ENCODE measurements at places on chromosomes 16 and 17.

DNA sequence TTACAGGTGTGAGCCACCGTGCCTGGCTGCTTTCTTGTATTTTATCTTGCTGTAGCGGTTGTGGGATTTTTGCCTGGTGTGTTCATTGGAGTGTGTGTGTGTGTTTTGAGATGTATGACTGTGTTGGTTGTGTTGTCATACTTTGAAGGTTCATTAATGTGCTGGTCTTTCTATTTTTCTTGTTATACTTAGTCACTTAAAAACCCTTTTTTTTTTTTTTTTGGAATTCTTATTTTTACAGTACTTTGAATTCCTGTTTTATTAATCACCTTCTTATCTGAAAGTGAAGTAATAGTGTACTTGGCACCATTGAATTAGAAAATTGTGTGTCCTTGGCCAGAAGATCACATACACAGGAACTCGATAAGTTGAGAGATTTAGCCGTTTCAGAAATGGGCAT lies 30.2 kb downstream of the TENT4B start:
- DNase-seq, result no peak

DNA sequence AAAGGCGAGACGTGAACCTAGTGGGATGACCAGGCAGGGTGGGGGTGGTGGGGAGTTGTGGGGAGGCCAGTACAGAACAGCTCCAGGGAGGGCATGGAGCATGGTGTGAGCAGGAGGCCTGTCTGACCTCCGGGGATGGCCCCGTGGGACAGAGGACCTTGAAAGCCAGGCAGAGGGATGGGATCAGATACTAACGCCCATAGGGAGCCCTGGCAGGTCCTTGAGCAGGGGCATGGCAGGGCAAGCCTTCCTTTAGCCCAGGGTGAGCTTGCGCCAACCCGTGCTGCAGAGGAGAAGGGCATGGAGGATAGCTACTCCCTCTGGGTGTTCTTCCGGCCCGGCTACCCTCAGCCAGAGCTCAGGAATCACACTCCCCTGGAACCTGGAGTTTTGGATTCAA lies 35.3 kb downstream of the TMEM235 start:
- DNase-seq, result no peak

GRCh38 chr16:51755039-51755501 lies 604.0 kb upstream of the SALL1 start:
- no peak for DNase-seq

- no peak for DNase-seq
Observed at GRCh38 chr17:69540356-69540755, 125.9 kb downstream of the MAP2K6 start.

DNA sequence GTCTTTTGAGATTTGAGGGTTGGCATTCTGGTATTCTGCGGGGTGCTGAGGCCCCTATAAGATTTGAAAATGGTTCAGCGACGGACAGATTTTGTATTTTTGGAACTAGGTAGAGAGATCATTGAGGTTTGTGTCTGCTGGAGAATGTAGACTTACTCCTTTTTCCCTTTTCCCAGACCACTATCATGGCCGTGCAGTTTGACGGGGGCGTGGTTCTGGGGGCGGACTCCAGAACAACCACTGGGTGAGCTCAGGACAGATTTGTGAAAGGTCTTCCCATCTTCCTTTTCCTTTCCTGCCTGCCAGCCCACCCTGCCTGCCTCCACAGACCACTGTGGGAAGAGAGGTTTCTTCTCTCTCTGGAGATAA lies 572 bp downstream of the PSMB6 start:
- DNase-seq, result no peak

DNA sequence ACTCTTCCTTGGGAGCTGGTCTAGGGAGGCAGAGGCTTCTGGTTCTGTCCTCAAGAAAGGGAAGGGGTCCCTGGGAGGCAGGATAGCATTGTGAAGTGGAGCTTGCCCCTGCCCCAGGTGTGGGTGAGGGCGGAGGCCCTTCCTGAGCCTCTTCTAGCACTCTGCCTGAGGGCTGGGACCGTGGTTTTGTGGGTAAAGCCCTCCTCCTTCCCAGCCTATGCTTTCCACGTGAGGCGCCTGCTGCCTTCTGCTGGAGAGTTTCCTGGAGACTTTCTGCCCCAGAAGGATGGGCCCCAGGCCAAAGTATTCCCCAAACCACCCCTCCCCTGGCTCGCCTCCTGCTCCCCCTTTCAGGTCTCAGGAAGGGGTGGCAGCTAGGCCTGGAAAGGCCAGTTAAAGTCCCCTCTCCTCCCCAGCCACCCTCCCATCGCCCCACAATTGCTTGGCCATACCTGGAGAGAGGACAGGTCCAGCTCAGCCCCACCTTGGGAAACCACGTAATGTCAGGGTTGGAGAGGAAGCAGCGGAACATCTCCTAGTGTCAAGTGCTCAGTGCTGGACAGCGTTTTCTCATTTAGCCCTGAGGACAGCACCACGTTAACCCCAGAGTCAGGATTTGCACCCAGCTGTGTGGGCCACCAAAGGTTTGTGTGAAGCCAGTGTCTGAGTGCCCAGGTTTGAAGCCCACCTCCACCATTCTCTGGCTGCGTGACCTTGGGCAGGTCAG lies 5.6 kb downstream of the SBK1 start:
- DNase-seq, result no peak

- DNase-seq, result no peak
Observed at GRCh38 chr17:77952368-77952767, 6.1 kb upstream of the TNRC6C start.

- DNase-seq, result no peak
Observed at GRCh38 chr16:56303066-56303715, 111.9 kb downstream of the GNAO1 start.

- no peak for DNase-seq
Observed at GRCh38 chr16:83351846-83352245, 455.9 kb upstream of the HSBP1 start.

DNA sequence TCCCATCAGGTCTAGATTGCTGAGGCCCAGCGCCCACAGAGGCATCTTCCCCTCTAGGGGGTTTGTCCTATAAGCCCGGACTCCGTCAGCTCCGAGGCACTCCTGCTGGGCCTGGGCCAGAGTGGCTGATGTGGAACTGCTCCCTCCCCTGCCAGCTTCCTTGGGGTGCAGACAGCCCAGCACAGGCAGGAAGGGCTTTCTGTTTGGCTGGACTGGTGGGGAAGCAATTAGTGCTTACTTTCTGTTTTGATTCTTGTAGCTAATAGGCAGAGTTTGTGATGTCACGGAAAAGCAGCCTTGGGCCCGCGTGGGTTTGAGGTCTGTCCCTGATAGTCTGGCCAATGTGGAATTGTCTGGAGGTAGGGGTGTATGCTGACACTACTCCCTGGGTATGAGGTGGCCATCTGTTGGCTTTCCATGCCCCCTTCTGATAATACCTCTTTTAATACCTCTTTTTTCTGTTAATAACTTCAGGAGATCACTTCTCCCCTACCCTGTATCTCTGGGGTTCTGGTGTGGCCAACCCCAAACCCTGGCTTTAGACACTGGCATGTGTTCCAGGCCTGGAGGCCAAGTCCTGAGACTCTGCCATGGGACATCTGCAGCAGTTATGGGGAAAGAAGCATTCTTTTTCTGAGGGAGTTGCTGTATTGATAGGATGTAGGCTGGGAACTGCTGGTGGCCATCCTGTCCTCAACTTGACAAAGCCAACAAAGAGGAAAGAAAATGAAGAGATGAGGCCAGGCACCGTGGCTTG lies 190.9 kb downstream of the RAB11FIP4 start:
- no peak for DNase-seq

DNA sequence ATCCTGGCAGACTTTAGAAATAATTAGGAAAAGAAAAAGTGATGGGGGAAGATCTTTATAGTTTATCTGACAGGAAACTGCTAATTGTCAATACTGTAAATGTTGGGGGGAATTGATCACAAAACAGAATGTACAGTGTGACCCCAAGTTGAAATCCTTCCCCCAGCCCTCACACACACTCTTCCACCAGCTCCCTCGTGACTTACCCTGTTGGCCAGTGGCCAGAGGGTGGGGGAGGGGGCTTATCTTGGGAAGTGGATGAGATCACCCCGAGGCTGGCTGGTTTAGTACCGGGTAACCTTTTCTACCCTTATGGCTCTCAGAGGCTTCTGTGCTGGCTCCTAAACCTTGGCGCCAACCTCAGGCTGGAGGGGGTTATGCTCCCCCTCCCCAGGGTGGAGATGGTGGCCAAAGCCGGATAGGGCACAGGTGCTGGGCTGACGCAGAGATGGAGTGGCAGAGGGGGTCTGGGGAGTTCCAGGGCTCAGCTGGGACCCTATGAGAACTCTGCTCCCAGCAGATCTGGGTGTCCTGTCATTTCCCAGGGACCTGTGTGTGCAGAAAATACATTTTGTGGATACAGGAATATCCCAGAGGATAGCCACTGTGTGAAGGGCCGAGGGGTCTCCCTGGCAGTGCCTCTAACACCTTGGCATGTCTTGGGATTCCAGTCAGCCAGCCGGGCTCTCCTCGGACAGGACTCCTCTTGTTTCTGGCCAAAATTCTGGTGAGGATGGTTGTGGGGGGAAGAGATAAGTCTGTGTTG lies 18.6 kb downstream of the CDH16 start:
- DNase-seq, result no peak

DNA sequence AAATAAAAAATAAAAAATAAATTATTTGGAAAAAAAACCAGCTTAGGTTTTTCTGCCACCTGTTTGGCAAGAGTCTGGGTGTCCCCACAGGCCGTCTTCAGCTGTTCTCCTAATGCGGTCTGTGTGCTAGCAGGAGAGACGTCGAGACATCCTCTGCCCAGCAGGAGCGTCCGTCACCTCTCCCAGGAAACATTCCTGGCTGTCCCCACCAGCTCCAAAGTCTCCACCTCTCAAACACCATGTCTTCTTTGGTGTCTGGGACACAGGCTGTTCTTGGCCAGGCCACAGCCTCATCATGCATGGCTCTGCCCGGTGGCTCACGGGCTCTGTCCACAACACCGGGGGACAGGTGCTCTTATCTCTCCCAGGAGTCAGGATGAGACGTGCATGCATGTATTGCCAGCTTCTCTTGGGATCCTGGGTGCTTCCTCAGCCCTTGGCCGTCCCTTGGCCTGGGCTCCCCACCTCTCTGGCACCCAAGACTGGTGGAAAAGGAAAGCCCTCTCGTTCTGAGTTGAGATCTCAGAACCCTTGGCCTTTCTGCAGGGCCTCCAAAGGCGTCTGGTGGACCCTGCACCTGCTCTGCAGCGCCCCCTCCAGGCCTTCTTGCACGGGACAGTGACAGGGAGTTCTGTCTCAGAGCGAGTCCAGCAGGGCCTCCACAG lies 84.9 kb upstream of the CBX4 start:
- DNase-seq, result no peak

GRCh38 chr16:26598061-26598460 lies 468.7 kb upstream of the C16orf82 start:
- no peak for DNase-seq

DNA sequence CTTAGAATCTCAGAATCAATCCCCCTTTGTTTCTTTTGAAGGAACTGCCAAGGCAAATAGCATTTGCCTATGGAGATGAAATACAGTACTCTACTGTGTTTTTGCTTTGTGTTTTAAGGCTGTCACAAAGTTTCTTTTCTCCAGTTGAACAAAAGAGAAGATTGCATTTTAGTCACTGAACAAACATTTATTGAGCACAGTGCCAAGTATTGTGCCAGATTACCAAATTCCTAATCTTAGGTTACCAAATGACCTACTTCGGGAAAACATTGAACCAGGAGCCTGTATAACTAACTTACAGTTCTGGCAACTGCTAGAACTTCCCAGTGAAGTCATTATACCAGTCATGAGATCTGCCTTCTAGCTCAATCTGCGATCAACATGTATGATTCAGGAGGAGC lies 3.0 kb upstream of the UBB start:
- no peak for DNase-seq

DNA sequence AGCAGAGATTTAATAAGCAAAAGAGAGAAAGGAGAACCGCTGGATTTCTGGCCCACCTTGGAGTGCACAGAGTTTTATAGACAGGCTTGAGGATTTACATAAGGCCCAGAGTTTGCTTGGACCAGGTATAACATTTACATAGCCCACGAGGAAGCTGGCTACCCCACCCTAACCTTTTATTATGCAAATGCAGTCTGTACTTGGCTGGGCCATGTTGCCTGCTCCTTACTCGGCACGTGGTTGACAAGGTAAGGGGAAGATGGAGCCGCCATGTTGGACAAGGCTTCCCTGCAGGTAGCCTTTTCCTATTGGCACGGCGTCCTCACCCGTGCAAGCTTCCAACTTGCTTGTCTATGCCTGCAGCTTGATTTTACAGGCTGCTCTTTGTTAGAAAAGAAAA lies 35.2 kb upstream of the HS3ST3A1 start:
- DNase-seq, result no peak

GRCh38 chr17:78748048-78748729 lies 33.9 kb downstream of the CYTH1 start:
- no peak for DNase-seq

GRCh38 chr16:68296291-68296690 lies 14.5 kb downstream of the SLC7A6OS start:
- DNase-seq, result no peak

DNA sequence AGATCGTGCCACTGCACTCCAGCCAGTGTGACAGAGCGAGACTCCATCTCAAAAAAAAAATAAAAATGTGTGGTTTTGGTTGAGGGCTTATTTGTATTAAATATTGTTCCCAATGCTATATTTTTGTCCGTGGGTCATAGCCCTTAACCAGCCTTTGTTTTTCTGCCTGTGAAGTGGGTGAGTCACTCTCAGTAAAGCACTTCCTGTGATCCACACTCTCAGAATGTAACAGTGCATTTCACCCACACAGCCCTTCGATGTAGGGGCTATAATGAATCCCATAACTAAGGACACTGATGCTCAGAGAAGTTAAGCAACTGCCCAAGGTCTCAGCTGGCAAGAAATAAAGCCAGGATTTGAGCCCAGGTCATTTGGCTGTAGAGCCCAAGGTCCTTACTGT lies 34.7 kb upstream of the POLR3E start:
- no peak for DNase-seq

DNA sequence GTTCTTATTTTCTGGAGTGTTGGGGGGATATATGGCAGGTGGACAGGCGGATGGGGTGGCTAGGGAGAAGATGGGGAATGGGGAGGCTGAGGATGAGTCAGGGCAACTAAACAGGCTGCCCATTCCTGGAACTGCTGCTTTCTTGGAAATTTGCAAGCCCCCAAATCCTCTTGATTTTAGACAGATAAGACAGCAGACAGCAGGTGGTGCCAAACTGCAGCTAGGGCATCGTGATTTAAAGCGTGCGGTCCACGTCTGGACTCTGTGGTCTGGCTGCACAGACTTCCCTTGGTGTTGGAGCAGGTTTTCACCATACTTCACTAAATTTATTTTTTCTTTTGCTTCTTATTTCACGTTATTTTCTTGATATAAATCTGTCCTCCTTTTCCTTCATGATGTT lies 10.9 kb upstream of the KRT24 start:
- DNase-seq, result no peak

- no peak for DNase-seq
Observed at GRCh38 chr17:64057701-64058263, 37.3 kb upstream of the ICAM2 start.

DNA sequence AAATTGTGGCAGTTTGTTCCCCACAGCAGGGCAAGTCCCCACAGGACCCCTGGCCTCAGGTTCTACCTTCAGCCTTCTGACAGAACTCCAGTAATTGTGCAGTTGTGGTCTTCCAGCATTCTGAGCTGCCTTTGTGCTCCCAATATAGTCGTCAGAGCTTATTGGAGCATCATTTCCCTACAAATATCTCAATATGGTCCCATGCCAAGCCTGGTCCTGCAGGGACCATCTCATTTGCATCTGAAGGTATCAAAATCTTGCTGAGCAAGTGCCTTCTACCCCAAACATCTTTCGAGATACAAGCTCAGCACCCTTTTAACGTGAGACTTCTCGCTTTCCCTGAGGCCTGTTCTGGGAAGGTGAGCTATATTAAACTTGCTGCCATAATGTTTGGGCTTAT lies 333.9 kb upstream of the CDH11 start:
- DNase-seq, result no peak

GRCh38 chr17:65785109-65785508 lies 223.7 kb upstream of the AXIN2 start:
- no peak for DNase-seq

- DNase-seq, result no peak
Observed at GRCh38 chr17:79902146-79902791, 63.0 kb upstream of the CBX4 start.
